ENCODE measurements at places on chromosomes 3 and 15.

- DNase-seq: no peak
Measured at GRCh38 chr3:52345521-52346109, 29.5 kb downstream of the DNAH1 start.

DNA sequence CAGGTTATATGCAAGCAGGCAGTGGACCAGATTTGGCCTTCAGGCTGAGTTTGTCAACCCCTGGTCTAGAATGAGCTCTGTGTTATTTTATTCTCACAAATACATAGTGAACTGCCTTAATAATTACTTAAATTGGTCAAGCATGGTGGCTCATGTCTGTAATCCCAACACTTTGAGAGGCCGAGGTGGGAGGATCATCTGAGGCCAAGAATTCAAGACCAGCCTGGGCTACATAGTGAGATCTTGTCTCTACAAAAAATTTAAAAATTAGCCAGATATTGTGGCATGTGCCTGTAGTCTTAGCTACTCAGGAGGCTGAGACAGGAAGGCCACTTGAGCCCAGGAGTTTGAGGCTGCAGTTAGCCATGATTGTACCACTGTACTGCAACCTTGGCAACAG is 15.0 kb downstream of the PLS1 start:
- no peak for DNase-seq

DNA sequence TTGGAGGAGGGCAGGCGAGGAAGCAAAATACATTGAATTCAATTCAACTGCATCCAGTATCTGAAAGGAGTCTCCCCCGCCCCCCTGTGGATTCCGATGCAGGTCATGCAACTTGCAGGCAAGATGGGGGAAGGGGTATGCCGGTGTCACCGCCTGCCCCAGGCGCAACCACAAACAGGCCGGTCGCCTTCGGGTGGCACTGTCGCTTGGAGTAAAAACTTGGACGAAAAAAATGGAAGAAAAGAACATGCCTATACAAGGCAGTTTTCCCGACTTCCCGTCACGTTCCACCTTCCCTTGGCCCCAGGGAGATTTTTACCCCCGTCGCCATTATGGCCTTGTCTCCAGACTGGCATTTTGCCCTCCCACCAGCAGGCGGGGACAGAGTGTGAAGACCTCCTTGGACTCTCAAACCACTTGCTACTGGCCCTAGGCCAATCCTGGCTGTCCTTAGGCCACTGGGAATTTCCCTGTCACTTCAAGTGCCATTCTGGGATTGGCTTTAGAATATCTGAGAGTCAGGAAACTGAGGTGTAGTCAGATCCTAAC is 1.6 kb upstream of the NTRK3 start:
- no peak for DNase-seq

- no peak for DNase-seq
Measured at GRCh38 chr15:92130244-92130643, 263.4 kb upstream of the ST8SIA2 start.

DNA sequence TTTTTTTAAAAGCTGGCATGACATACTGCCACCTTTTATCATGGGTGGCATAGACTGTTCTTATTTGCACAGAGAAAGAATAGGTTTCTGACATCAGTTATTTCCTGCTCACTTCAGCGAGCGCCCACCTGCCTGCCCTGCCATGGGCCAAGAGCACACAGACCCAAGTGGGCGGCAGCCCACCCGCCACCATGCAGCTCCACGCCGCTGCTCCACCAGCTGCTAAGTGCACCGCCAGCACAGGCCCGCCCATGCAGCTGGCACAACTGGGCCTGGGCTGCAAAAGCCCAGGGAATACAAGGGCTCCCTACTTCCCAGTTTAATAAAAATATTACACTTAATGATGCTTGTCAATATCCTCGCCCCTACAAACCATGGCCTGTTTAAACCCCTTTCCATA is 15.4 kb downstream of the ZNF148 start:
- no peak for DNase-seq

GRCh38 chr3:149377408-149378364 is at the start of gene TM4SF1:
TSS of gene TM4SF1 (minus strand) at chr3:149377649. CDS start at chr3:149377547, 102 bp downstream.
- DNase-seq: no peak

DNA sequence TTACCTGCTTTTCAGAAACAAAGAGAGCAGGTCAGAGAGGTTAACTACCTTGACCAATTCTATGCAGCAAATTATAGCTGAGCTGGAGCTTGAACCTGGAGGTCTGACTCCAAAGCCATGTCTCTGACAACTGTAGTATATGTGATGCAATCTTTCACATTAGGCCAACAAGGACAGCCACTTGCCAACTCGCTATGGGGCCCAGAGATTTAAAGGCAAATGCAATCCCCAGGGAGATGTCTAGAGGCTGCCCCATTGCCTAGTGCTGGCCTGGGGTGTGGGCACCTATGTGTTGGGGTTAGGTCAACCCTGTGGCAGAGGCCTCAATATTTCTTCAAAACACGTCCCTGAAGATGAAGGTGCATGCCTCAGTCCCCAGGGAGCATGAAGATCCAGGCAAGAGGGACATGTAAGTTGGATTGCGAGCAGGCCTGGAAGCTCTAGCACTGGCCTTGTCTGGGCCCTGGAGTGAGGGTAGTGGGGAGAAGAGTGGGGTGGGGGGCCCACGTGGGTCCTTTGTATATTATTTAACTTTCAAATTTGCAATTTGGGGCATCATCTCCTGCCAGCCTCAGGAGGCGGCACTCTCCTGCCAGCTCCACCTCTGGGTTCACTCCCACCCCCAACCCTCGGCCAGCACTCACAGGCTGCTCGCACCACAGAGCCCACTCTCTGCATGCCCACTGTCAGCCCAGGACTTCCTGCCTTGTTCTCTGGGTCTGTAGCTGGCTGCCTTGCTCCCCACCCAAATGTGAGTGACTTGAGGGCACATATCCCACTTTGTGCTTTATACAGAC is 64.3 kb downstream of the SLC12A8 start:
- no peak for DNase-seq

DNA sequence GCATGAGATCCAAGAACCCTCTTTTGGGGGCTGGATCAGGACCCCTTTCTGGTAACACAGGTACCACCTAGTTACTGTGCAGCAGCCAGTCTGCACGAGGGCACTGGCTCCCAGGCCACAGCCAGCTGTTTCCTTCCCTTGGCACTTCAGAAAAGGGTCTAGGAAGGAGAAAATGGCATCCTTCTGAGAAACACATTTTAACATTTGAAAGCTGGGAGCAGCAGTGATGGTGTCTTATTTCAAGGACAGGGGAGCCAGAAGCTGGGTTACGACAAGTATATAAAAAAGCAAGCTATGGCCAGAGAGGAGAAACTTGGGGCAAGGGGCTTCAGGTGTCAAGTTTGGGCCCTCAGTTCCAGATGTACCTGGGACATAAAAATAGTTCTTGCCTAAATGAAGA is 282.8 kb downstream of the CTNNB1 start:
- DNase-seq: no peak

DNA sequence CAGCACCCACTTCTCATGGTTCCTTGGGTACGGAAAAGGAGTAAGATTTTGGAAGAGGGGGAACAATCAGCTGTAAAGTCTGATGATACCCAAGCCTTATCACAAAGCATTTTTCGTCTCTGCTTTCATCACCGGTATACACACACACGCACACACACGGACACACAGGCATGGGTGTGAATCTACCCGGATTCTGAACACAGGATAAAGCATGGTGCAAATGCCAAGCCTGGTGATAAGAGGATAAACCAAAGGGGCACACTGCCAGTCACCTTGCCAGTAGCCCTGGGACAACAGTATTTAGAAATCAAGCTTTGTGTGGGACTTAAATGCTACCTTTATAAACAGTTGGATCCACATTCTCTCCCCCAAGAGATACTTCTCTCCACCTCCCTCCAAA is 22.2 kb downstream of the FAM174B start:
- no peak for DNase-seq

- DNase-seq: no peak
Measured at GRCh38 chr3:86418861-86419260, 572.1 kb downstream of the VGLL3 start.

DNA sequence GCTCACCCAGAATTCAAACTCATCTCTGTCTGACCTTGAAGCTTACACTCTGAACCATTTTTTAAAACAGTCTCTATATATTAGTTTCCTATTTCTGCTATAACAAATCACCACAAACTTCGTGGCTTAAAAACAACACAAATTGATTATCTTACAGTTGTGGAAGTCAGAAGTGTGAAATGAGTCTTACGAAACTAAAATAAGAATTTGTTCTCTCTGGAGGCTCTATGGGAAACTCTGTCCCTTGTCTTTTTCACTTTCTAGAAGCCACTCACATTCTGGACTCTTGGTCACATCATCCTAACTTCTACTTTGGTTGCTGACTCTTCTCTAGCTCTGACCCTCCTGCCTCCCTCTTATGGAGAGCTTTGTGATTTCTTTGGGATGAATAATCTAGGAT is 429.3 kb upstream of the THBS1 start:
- no peak for DNase-seq

- DNase-seq: no peak
Measured at GRCh38 chr3:129857899-129858298, 35.6 kb downstream of the TMCC1 start.

DNA sequence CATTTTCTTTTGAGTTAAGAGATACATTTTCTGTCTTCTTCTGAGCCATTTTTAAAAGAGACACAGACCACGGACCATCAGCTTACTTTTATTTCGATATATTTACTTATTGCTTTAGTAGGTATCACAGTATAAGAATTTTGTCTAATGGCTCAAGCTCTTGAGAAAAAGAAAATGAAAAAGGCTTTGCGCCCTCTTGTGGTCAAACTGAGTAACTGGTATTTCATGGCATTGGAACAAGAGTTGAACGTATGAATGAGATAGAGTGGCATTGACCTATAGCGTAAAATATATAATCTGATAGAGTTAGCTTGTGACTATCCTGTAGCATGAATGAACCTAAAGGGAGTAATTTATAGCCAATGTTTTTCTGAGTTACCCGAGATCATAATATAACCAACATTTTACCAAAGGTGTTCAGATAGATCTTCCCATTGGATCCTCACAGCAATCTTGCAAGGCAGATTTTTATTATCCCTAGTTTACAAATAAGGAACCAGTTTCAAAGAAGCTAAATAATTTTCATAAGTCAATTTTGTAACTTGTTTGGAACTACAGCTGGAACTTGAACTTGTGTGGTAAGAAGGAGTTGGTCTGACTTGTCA is 154.6 kb downstream of the POLR2M start:
- no peak for DNase-seq

- DNase-seq: no peak
Measured at GRCh38 chr3:114856835-114857234, 290.3 kb downstream of the ZBTB20 start.

DNA sequence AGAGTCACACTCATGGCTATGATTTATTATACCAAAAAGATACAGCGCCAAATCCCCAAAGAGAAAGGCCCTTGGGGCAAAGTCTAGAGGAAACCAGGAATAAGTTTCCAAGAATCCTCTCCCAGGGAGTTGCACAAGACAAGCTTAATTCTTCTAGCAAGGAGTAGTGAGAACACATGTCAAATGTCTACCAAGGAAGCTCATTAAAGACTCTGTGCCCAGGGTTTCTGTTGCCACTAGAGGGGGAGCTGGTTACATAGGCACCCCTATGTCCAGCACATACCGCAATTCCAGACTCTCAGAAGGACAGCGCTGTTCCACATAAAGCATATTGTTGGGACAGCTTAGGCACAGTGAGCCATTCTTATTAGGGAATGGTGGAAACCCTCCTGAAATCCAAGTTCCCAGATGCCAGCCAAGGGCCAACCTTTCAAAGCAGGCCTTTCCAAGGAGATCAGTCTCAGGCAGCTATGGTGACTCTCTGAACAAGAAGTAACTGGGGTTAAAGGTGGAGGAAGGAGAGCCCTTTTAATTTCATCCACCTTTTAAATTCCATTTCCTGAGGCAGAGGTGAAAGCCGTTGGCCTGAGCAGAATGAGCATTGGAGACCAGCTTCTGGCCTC is 194.2 kb downstream of the UACA start:
- no peak for DNase-seq

GRCh38 chr3:7543294-7543880 is 682.5 kb downstream of the GRM7 start:
- no peak for DNase-seq

DNA sequence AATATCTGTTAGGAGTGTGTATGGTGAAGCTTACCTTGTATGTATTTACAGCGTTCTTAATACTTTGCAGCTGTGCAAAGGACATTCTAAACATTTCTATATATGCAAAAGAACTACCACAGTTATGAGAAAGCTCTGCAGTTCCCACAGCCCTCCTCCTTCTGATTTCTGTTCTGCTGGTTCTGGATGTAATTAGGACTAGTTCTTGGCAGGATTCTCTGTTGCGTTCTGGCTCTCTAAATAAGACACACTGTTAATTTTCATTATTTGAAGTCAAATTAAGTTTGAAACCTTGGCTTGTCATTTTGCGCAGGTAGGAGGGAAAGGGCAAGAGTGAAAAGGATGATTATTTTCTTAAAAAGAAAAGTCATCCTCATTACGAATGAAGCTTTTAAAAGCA is 76.4 kb downstream of the FNDC3B start:
- no peak for DNase-seq

DNA sequence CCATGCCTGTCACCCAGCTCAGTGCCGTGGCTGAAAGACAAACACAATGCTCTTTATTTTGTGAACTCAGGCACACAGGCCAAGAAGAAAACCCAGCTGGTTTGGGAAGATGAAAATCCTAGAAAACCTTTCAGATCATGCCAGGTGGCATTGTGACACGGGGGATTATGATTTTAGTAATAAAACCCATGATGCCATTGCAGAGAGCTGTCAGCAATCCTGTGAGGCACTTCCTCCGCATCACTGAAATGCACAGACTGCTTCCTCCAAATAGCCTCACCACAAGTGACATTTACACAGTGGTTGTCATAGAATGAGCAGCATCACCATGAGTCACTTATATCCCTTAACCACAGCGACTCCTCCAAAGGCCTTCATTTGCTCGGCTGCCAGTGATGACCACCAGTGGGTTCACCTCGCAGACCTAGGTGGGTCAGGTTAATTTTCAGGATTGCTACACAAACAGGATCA is 22.7 kb downstream of the ABHD6 start:
- DNase-seq: no peak

All from activated T-helper 1 cell treated with anti-CD3 and anti-CD28 coated beads, Interleukin-2, amount 50 U/mL, for 16 hours (primary cell).